Jurkat, Clone E6-1 (cell line): ENCODE measurements at places on chromosomes 13 and 19.

- DNase-seq, result no peak
Observed at GRCh38 chr13:79560954-79561353, 80.0 kb downstream of the NDFIP2 start.

DNA sequence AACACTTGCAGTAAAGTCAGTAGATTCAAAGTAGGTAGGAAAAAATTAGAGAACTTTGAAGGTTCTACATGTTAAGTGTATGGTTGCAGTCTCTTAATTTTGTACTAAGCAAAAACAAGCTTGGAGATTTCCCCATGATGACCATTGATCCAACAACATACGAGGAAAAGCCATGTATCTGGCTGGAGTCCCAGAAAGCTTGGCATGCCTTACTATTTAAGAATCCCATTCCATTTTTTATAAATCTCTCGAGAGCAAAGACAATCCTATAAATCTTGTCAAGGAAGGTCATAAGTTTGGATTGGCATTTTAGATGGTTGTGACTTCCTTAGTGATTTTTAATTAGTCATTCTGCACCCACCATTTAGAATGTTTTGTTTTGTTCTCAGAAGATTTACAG lies 495.9 kb downstream of the GPC5 start:
- no peak for DNase-seq

DNA sequence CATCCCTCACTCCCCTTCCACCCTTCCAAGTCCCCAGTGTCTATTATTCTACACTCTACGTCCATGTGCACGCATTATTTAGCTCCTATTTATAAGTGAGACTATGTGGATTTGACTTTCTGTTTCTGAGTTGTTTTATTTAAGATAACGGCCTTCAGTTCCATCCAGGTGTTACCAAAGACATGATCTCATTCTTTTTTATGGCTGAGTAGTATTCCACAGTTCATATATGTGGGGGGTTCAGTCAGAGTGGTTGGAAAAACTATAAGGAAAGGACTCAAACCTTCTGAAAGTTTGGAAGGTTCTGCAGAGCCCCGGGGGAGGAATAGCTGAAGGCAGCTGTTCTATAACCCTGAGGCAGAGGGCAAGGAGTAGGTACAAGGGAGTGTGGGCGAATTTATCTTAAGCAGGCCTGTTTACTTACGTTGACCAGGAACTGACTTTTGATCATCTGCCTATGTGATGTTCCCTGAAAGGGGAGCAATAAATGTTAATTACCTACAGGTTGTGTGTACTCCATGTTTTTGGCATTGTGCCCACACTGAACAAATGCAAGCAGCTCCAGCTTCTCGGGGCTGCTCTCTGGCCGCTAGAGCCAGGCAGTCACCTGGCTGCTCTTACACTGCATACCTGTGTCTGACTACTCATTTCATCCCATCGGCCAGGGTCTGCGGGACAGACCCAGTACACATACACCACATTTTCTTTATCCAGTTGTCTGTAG lies 13.5 kb upstream of the ADGRE1 start:
- no peak for DNase-seq

- DNase-seq, result no peak
Observed at GRCh38 chr13:19185865-19186645, 4.4 kb upstream of the TUBA3C start.

GRCh38 chr13:66673401-66673800 lies 556.7 kb downstream of the PCDH9 start:
- no peak for DNase-seq

GRCh38 chr19:32017176-32017953 lies 328.0 kb upstream of the ZNF507 start:
- DNase-seq, result no peak

DNA sequence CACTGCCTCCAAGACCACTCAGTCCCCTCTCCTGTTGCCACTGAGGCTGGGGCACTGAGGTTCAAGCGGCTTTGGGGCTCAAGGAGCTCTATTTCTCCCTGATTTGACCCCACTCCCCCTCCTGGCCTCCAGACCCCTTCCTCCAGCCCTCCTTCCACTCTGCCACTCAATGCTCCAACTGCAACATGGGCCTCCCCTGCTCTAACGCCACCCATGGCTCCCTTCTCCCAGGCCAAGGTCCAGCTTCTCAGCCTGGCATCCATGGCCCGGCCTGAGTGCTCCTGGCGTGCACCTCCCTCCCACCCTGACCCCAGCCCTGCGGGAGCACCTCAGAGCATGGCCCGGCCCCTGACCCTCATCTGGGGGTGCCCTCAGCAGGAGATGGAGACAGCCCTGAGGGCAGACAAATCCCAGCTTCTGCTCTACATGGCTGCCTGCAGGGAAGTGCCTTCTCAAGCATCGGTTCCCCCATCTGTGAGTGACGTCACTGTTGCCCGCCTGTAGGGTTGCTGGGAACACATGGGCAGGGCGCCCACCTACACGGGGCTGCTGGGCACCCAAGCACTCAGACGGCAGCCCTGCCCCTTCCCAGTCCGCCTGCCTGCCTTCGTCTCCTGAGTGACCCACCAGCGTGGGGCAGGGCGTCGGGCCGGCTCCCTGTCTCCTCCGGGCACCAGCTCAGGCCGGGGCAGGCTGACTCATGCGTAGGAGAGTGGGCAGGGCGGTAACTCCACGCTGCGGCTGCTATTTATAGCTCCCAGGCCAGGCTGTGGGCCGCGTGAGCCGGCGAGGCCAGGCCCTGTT lies 1.6 kb upstream of the DIRAS1 start:
- no peak for DNase-seq

GRCh38 chr13:46354156-46355087 lies 32.6 kb downstream of the RUBCNL start:
- DNase-seq, result no peak

DNA sequence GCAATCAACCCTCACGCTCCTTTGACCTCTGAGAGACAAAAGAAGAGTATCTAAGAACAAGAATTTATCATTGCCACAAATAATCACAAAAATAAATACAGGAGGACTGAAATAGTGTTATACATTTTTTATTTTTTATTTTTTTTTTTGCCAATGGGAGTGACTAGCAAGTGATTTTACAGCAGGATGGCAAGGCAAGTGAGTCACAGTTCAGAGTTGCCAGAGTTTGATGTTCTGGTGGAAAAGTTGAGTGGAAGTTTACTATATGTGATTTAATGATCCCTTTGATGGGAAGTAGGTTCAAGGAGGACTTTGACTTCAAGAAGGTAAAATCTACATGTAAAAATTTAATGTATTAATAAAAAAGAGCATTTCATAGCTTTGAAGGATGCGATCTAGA lies 2691.4 kb downstream of the PCDH9 start:
- DNase-seq, result no peak

GRCh38 chr19:34172661-34173192 lies 423 bp downstream of the LSM14A start:
- DNase-seq, result no peak

DNA sequence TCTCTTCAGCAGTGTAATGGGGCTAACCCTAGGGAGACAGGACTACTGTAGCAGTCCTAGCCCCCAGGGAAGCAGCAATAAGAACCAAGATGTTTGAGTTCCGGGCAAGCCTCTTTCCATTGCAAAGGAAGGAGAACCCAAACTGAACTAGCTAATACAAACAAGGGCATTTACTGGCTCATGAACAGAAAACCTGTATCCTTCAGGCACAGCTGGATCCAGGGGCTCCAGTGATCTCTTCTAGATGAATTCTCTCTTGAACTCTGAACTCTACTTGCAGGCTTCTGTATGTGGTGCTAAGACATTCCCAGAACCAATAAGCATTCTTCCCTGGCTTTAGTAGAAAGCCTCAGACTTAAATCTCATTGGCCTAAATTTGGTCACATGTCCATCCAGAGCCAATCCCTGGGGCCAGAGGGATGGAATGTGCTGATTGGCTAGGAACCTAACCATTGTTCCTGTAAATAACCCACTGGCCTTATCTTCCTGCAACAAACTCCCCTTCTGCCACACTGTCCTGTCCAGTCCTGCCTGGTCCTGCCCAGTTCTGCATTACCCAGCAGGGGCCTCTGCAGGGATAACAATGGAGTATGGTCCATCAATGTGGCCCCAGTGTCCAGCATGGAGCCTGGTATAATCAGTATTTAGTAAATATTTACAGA lies 3.9 kb upstream of the PODNL1 start:
- DNase-seq, result peak; percentile 58

DNA sequence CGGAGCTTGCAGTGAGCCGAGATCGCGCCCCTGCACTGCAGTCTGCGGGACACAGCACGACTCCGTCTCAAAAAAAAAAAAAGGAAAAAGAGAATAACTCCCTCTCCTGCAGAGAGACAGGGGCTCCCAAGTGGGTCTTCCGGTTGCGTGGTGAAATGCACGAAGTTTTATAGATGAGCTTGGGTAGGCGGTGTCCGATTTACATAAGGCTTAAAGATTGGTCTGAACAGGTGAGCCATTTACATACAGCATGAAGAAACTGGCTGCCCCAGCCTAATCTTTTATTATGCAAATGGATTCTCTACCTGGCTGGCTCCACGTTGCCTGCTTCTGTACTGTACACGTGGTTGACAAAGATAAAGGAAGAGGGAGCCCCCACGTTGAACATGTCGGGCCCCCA lies 19.5 kb downstream of the ADGRE2 start:
- DNase-seq, result no peak

DNA sequence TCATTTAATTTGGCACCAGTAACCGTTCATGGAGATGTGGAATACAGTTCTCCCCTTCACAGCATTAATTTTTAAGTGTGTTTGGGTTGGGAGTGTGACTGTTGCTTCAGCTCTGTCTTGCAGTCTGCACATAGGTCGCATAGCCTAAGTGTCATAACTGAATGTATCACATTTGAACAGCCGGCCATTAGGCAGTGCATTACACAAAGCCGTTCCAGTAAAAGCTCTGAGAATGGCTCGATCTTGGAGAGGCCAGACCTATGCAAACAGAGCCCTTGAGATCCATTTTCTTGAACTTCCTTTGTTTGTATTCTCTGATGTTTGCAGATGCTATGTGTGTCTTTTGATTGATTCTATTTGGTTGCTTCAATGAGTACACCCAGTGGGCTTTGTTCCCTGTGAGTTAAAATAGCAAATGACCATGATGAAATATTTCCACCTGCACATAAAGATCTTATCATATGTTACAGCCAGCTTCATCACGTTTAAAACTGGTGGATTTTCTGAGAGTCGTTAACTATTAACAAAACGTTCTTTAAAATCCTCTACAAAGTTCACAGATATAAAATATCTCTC lies 1104.9 kb upstream of the SLC10A2 start:
- no peak for DNase-seq

GRCh38 chr19:6654347-6655310 lies 15.3 kb downstream of the TNFSF14 start:
- DNase-seq, result peak; percentile 60

DNA sequence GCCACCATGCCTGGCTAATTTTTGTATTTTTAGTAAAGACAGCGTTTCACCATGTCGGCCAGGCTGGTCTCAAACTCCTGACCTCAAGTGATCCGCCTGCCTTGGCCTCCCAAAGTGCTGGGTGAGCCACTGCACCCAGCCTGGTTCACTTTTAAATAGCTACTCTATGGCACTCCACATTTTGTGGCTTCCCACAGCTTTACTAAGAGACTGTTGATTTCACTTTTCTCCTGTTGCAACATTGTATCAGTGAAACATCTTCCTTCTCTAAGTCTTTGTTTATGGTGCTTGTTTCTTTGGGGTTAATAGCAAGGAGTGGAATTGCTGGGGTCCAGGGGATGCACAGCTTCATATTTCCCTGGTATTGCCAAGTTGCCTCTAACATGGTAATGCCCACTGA lies 12.3 kb downstream of the TMEM38A start:
- no peak for DNase-seq

DNA sequence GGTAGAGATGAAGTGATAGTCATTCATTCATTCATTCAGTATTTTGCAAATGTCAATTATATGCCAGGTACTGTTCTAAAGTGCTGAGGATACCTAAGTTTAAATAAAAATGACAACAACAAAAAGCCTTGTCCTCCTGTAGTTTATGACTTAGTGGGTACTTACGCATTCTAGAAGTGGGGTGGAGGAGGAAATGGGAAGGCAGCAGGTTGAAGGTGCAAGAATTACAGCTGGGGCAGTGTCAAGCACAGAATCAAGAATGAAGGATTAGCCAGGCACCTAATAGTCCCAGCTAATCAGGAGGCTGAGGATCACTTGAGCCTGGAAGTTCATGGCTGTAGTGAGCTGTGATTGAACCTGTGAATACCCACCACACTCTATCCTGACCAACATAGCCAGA lies 90.7 kb upstream of the STARD13 start:
- DNase-seq, result no peak

DNA sequence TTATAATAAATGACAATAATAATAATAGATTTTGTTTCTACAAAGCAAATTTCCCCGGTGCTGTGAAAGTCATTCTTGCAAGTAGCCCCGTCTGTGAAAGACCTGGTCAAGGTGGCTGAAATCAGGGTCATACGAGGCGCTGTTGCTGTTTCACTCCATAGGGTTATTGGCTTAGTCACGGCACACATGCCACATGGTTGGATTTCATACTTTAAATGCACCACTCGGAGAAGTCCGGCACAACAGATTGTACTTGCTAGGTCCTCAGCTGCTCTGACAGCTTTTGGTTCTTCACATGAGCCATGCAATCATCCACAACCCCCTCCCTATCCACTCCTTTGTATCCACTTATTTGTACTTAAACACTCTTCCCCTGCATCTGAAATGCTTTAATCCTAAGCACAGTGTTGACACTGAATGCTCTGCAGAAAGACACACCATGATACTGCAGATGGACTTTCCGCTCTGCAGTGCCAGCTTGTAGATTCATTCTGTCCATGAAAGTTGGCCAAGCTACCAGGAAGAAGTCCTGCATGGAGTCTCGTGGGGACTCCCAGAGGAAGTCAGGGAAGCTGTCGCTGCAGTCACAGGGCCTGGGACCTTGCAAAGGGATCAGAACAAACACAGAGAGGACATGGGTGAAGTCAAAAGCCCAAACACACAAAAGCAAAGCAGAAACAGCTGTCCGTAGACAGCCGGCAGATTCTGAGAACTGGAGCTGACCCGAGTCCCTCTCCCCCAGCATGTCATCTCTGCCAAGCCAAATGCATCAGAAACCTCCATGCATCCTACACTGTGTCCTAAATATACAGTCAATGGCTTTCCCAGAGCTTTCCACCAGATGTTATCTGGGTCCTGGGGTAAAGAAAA lies 124.6 kb downstream of the COL4A2 start:
- DNase-seq, result no peak

DNA sequence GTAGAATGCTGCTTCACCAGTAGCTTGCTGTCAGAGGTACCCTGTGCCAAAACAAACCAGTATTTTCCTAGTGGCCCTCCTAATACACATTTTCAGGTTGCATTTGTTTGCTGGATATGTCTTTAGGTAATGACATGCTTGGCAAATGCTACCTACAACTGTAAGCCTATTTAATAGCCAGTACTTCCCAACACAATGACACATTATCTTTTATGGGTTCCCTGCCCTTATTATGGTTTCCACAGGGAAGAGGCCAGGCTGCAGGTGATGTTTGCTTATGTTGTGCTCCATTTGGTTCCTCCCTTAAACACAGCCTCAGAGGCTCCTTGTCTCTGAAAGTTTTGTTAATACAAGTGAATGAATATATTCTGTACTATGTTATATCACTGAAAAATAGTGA lies 24.7 kb downstream of the FRY start:
- no peak for DNase-seq

GRCh38 chr13:35892837-35893814 lies 238.1 kb downstream of the DCLK1 start:
- no peak for DNase-seq

GRCh38 chr13:56198350-56198749 lies 942.4 kb upstream of the PRR20A start:
- no peak for DNase-seq
